ENCODE measurements at places on chromosomes 7 and 10.
A peak's percentile ranks its signal among the peaks of the same experiment; 100 is the strongest.

- DNase-seq, result no peak
These were observed 81.5 kb upstream of the LRRTM3 start for GRCh38 chr10:66844176-66844942.

DNA sequence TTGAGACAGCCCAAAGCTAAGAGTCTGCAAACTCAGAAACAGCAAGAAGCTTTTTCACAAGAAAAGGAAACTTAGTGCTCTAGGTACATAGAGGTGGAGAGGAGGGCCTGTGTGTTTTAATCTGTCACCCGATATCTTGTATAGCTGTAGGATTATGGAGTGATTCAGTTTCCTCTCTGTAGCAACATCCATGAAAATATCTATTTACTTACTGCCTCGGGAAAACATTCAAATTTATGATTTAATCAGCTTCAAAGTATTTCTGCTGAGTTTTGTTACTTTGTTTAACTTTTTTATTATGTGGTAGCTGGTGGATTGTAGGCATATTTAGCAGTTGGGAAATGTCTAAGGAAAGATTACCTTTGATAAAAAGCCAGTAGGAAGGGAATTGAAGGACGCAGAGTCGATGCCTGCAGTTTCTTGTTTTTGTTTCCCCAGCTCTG is 292.0 kb downstream of the CCDC3 start:
- no peak for DNase-seq

- DNase-seq, result peak; percentile 26
These were observed 1.0 kb downstream of the GRM8 start for GRCh38 chr7:127251465-127252376.

DNA sequence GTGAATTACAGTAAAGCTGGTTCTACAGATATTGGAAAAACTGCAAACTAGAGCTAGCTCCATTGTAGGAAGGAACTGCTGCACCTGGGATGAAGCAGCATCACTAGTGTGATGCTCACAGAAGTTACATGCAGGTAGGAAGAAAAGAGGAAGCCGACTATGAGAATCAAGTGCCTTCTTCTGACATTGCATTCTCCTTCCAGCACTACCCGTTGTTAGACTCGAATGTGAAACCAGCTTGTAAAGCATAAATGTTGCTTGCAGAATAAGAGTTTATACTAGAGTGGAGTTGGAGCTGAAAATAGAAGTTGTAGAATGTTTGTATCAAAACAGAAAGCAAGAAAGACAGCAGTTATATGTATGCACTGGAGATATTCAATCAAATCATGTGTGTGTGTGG is 49.9 kb downstream of the TRIM24 start:
- no peak for DNase-seq

GRCh38 chr7:36900988-36901710 is 176.9 kb upstream of the AOAH start:
- no peak for DNase-seq

GRCh38 chr7:55104712-55105433 is 86.1 kb downstream of the EGFR start:
- no peak for DNase-seq

- DNase-seq, result no peak
These were observed 206.1 kb downstream of the CREB5 start for GRCh38 chr7:28618383-28618782.

- DNase-seq, result no peak
These were observed 187.9 kb upstream of the INHBA start for GRCh38 chr7:41890631-41891274.

DNA sequence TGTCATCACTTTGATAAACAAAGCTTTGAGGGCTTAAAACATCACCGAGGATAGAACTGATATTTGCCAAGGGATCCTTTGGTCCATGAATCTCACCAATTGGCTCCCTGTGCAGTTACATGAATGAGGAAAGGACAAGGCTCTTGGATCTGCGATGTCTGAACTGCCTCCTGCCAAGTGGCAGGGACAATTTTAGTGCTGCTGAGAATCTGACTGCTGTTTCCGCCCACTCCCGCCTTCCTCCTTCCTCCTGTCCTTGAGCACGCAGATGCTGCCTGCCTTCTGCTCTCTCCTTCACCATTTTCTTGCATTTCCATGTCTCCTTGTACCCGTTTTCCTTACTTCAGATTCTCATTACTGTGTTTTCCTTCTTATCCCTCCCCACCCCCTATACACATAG is 26.8 kb upstream of the ITPRID1 start:
- no peak for DNase-seq

DNA sequence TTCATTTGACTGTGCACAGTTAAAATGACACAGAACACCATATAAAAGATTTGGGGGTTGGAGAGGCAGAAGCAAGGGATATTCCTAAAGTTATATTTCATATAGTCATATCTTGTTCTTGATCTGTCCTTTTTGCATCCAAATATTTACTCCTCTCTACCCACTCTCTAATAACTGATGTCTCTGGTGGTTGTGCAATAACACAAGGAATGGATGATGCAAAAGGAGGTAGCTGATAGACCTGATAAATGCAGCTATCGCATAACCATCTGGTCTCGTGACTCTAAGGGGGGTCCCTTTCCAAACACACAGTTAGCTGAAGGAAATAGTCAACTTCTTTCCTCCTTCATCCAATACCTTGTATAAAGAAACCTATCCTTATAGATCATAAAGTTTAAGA is 123.1 kb downstream of the POLR1F start:
- DNase-seq, result no peak

DNA sequence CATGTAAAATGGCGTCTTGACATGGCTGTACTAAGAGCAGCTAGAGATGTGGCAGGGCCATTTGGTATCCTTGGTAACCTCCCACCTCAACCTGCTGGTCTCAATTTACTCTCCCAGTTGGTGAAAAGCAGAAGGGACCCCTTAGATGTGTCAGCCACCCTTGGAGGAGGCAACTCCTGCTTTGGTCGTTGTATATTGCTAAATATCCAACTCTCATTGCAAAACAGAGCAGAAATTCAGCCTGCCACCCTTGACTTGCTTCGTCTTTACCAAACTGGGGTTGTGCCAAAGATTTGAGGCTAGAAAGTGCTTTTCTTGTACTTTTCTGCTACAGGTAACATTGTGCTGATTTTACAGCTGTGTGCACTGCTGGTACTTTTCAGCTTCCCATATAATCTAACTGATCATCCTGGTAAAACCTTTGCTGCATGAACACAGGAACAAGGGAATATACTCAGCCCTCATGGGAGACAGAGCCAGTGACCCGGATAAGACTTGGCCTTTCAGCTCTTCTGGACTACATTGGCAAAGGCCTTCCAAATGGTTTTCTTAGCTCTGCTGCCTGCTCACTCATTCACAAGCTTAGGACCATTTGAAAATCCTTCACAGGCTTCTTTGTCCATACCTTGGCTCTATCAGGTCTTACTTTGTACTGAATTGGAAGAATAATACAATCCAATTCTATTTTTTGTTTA is 2.2 kb upstream of the VSTM4 start:
- no peak for DNase-seq

All from stimulated activated CD4-positive, alpha-beta T cell treated with anti-CD3 and anti-CD28 coated beads, Interleukin-4, amount 100 ng/mL, for 4 hours (primary cell).